ENCODE measurements at places on chromosomes 5 and 9. TPM values are rescaled to one million over a fixed set of nuclear protein-coding genes. Genes with fewer than 3 reads are reported as not detected.

GRCh38 chr5:6732634-6733410, 19.6 kb downstream of the TENT4A start:
- DNase-seq: no peak

DNA sequence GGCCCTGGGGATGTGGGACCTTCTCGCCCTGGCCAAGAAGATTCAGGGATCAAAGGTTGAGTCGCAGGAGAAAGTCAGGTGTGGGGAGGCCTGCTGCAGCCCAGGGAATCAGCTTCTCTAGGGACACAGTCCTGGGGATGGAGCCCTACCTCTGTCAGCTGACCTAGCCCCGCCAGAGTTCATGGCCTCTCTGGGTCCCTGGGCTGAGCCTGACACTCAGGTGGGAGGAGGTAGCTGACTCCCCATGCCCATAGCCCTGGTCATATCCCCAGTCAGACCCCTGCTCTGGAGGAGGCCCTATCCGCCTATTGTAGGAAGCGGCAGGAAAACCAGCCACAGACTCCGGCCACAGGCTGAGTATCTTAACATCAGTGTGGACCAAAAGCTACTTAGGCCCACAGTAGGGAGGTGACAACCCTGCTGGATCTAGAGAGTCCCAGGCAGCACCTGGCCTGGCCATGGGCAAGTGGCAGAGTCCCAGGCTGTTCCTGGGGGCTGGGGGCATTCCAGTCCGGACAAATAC, 15.0 kb upstream of the MRNIP start:
- DNase-seq: no peak

- DNase-seq: no peak
Observed at GRCh38 chr9:93286252-93287188, 102.6 kb downstream of the WNK2 start.

GRCh38 chr9:117747386-117747970, 43.3 kb downstream of the TLR4 start:
- no peak for DNase-seq

GRCh38 chr9:38091310-38092199, 22.5 kb upstream of the SHB start:
- no peak for DNase-seq

DNA sequence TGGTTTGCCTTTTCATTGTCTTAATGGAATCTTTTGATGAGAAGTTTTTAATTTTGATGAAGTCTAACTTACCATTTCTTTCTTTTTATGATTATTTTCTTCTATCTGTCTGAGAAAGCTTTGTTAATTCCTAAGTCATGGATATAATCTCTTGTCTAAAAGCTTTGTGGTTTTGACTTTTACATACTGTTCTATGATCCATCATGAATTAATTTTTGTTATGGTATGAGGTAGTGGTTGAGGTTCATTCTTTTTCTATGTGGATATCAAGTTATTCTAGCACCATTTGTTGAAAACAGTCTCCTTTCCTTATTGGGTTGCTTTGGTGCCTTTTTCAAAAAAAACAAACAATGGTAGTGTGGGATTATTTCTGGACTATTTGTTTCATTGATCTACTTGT, 20.4 kb downstream of the FBXO10 start:
- DNase-seq: no peak

GRCh38 chr5:1280177-1281037, 14.5 kb downstream of the TERT start:
- no peak for DNase-seq

DNA sequence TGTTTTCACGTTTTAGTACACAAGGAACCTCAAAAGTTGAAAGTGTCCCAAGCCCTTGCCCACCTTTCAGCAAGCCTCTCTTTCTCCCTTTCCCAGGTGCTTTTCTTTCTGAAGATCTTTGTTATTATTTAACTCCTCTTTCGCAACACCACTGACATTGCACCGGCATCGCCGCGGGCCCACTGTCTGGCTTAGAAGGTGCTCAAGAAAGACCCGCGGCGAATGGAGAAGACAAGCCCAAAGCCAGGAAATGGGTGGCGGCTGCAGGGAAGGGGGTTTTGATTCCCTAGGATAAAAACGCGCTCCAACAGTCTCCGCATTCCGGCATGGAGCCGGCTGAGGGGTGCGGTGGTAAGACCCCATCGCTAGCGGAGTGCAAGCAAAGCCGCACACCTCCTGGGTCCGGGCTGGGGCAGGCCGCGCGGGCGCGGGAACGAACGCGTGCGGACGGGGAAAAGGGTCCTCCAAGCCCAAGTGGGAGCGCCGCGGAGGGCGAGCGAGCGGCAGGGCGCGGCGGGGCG, 404 bp upstream of the AFAP1L1 start:
- peak; percentile 38 for DNase-seq

DNA sequence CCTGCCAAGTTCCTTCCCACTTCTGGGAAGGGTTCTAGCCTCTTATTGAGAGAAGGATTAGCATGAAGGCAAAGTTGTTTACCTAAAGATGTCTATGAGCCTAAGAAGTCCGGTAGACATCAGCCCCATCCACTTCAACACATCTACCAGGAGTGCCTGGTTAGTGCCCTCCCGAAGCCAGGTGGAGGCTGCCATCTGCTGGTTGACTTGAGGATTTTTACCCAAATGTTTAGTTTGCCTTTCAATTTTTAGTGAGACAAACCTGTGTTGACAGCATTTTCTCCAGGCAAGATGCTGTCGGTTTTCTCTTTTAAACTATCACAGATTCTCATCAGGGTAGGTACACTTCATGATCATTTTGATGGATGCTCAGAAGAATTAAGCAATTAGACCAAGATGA, 83.6 kb upstream of the TNFSF8 start:
- peak; percentile 61 for DNase-seq

DNA sequence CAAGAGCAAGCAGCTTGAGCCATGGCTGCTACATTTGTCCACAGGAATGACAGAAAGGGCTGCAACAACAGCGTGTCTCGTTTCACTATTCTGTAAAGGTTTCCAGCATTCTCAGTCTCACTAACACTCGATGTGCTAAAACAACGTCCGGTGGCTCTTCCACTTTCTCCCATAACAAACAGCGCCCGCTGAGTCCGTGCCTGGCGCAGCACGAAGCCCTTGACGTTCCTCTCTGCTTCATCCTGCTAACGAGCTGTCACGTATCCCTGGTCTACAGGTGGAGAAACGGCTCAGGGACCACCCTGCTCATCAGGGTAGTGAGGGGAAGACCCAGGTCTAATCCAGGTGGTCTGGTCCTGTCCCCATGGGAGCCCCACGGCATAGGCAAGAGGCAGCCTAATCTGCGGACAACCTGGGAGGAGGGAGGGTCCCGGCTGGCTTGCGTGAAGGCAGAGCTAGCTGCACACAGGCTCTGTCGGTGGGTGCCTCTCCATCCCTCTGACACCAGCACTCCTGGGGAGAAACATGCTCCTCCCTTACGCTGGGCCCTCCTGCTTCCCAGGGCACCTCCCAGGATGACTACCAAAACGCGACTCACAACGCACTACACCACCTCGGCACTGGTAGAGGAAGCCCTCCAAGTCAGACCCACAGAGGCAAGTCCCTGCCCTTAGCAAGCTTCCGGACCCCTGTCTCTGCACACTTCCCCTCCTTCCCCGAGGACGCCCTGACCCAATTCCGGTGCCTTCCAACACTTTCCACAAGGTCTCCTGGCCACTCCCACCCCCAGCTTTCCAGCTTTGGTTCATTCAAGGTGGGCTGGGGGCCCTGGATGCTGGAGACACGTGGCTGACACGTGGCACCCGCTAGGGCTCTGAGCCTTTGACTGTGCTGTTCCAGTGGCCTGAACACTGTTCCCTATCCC, 43.3 kb downstream of the VAV2 start:
- DNase-seq: no peak

DNA sequence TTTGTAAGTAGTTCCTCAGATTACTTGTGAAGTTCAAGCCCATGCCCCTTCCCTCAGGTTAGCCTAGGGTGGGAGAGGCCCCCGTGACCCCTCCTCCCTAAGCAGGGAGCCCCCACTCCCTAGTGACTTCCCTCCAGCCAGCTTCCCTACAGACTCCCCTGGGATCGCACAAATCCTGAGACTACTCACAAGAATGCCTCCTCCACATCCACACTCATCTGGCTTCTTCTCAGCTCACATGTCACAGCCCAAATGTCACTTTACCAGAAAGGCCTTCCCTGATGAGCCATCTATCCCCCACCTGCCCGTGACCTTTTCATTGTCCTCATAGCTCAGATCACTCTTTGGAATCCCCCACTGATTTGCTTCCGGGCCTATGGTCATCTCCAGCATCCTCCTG, 96.7 kb upstream of the ARAP3 start:
- no peak for DNase-seq

- DNase-seq: peak; percentile 58
Observed at GRCh38 chr5:96344678-96345577, 88.1 kb downstream of the PCSK1 start.

GRCh38 chr9:4147476-4148230, 152.2 kb downstream of the GLIS3 start:
- DNase-seq: peak; percentile 29

DNA sequence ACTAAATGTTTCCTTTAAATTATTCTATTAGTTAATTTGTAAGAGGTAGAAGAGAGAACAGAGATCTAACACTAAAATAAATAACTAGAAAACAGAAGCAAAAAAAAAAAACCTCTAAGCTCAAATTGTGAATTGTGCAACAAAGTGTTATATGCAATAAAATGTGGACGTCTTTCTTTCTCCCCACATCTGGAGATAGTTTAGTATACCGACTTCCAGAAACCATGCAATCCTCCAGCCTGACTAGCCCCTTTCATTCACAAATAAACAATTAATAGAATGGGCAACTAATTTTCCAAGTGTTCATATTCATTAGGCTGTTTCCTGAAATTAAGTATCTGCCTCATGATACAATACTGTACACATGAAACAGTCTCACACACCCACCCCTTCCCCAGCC, 258.5 kb downstream of the BNC2 start:
- DNase-seq: no peak

GRCh38 chr5:33010846-33011245, 299.7 kb downstream of the NPR3 start:
- DNase-seq: no peak

- no peak for DNase-seq
Observed at GRCh38 chr5:143521846-143522400, 118.4 kb upstream of the NR3C1 start.

- no peak for DNase-seq
Observed at GRCh38 chr9:70472268-70473249, 58.1 kb upstream of the KLF9 start.

The NEUROG1 gene
- not detected for total RNA-seq

The HRH2 gene
- total RNA-seq: not detected

The CHD1 gene
- 79.7 TPM for total RNA-seq
